ENCODE measurements at places on chromosomes 5 and 9.
A peak's percentile ranks its signal among the peaks of the same experiment; 100 is the strongest.

- no peak for DNase-seq
Observed at GRCh38 chr9:74973714-74974113, 21.0 kb upstream of the C9orf40 start.

DNA sequence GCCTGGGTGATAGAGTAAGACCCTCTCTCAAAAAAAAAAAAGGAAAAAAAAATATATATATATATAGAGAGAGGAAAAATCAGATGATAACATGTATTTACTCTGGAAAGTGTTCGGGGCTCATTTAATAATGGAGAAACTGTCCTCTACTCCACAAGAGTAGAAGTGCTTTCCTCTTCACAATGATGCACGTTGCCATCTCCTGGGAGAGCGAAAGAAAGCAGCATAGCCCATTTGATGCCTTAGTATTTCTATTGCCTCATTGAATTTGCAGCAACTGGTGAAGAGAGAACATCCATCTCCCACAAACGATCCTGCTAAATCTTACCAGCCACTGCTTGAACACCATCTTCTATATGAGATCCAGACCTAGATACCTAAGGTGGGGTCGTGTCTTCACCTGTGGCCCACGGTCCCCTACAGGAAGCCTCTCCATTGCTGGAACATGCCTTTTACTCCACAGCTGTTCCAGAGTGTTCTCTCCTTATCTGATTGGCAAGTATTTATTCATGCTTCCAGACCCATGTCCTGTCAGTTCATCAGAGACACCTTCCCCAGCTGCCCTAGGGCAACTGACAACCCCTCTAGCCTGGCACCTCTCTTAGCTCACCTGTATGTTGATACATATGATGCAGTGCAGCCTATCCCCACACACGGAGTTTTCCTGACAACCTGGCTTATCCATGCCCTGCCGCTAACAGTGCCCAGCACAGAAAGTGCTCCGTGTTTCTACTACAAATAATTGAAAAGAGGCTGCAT, 115.3 kb downstream of the MARCHF11 start:
- DNase-seq = no peak

DNA sequence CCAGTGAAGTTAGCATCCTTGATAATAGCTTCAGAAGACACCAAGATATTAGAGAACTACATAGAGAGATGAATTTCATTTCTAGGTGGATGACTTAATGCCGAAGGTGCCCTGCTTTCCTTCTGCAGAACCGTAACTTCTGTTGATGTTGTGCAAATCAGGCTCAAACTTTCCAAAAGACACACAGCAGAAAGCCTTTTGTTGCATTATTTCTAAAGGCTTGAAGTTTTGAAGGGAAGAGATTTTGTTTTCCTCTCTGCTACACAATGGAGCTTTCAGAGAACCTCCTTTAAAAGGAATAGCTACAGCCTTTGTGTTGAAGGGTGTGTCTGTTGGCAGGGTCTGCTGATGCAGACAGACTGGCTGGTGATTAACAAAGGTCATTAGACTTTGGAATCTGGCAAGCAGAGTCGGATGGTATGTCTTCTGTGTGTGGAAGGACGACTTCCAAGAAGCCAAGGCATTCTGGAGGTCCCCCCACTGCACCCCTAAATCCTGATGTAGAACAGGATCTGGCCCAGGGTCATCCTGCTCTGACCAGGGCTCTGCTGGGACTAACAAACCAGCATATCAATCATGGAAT, 57.8 kb downstream of the ZNF462 start:
- no peak for DNase-seq

DNA sequence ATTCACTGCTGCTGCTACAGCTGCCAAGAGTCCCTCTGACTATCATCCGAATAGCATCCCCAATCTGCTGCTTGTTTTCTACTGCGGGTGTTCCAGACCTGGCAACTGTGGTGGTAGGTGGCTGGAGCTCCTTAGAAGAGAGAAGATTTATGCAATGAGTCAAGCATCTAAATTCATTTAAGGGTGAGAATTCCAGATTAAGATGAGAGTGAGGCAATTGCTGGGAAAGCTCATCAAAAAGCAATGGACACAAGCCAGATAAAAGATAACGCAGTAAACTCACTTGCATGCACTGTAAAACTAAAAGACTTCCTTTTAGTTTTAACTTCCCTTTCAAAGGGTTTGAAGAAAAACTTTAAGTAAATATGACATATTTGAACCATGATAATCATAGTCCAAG, 3.9 kb downstream of the PLK2 start:
- no peak for DNase-seq

DNA sequence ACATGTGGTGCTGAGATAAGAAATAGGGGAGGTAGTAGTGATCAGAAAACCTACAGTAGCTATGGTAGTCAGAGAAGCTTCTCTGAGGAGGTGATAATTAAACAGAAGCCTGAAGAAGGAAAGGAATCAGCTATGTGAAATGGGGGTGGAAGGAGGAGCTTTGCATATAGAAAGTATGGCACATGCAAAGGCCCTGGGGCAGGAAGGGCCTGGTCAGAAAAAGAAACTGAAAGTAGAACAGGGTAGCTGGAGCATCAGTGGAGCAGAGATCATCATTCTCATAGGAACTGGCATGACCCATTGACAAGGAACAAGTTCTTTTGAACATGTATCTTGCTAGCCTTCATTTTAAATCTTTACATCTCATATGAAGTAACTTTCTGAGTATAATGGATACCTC, 80.7 kb upstream of the ADRA1B start:
- DNase-seq = no peak

DNA sequence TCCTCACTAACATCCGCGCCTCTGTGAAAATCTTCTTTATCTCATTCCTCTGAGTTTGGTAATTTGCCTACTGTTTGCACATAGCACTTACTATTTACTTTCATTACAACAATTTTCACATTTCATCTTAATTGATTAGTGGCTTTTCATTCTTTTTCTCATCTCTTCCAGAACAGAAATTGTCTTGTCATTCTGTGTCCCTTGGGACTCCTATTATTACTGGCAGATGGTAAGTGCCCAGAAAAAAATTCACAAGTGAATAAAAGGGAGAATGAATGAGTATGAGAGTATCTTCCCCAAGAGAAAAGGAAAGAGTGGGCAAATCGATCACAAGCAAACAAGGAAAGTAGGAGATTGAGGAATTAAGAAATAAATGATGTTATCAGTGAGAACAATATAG, 876.1 kb downstream of the TLE4 start:
- DNase-seq = no peak

DNA sequence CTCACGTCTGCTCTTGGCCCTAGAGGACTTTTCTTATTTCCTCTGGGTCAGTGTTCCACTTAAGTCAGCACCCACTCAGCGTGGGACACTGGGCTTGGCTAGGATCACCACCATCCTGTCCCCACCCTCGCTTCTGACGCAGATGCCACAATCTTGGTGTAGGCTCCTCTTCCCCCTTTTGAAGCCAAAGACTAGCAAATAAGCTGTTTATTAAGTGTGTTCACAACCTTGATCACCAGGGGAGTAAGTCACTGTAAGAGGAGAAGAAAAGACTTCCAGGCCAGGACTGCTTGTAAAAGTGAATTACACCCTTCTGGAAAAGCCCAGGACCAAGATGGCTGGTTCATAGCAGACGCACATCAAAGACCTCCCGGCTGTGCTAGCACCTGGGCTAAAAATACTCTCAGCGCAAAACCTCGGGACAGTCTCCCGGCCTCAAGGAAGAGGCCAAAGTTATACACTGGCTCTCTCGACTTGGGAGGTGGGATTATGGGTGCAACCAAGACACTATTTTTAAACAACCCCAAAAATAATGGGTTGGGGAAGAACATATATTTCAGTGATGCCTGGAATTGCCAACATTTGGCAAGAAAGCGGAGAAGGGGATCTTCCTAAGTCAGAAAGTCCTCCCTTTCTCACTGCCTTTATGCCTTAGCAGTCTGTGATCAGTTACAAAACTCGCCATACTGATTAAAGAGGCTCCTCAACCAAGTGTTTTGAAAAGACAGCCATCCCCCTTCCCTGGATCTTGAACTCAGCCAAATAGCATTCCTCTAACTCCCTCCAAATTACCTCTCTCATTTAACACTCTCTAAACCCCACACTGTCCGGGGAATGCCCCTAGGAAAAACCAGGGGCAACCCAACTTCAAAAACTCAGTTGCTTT, 69.4 kb downstream of the RAPGEF1 start:
- no peak for DNase-seq

DNA sequence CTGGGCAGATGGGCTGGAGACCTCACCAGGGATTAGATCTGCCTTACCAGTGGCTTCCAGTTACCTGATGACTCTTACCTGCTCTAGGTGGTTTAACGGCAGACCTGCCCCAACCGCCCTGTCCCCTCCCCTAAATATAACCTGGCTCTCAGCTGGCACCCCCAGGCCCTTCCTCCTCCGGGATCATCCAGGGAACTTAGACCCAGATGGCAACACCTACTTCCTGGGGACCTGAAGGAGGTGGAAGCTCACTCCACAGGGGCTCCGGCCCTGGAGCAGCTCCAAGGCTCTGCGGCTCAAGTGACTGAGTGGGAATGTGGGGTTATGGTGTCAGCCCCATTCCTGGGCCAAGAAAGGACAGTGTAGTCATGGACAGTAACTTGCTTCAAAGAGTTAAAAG, 130.4 kb downstream of the OLFM1 start:
- DNase-seq = no peak

- peak; percentile 36 for DNase-seq
Observed at GRCh38 chr9:81594415-81594814, 94.9 kb downstream of the TLE1 start.

GRCh38 chr9:8486095-8486494, 686.5 kb upstream of the DMAC1 start:
- DNase-seq = peak; percentile 1

- DNase-seq = no peak
Observed at GRCh38 chr5:62489471-62489870, 76.9 kb downstream of the IPO11 start.

GRCh38 chr5:55324006-55324405, 16.2 kb downstream of the MTREX start:
- DNase-seq = no peak

DNA sequence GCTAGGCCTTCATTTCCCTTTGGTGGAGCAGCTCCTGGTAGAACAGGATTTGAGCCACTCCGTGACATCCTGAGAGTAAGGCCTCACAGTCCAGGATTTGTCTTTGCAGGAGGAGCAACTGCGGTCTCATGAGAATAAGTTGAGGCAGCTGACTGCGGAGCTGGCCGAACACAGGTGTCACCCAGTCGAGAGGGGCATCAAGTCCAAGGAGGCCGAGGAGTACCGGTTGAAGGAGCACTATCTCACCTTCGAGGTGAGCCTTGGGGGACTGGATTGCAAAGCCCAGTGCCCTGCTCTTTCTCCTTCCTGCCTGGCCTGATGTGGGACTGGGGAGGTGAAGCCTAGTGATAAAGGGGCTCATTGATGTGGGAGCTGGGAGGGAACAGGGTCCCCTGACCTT, 44.3 kb downstream of the PSD2 start:
- DNase-seq = no peak

- peak; percentile 51 for DNase-seq
Observed at GRCh38 chr5:38551030-38552017, 5.1 kb downstream of the LIFR start.

DNA sequence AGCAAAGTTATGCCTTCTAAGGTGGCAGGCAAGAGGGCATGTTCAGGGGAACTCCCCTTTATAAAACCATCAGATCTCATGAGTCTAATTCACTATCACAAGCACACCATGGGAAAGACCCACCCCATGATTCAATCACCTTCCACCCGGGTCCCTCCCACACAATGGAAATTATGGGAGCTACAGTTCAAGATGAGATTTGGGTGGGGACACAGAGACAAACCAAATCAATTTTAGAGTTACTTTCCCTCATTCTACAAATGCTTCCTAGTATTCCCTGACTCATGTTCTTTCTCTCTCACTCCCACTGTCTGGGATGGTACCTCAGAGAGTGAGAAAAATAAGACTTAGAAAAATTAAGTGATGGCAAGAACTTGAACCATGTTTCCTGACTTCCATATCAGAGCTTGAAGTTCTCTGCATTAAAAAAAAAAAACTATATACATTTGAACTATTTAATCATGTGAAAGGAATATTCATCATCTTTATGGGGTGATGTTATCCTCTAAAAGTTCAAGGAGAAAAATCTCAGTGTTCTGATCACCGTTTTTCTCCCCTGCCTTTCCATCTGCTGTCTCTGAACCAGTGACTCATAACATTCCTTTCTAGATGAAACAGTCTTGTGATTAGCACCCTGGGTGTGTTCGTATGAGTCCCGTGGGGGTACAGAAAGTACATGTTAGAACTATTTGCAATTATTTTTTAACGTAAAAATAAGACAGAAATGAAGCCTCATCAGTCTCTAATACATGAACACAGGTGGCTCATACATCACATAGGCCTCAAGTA, 282.9 kb downstream of the SLF1 start:
- DNase-seq = no peak

- DNase-seq = no peak
Observed at GRCh38 chr9:87213948-87214347, 266.6 kb upstream of the GAS1 start.

DNA sequence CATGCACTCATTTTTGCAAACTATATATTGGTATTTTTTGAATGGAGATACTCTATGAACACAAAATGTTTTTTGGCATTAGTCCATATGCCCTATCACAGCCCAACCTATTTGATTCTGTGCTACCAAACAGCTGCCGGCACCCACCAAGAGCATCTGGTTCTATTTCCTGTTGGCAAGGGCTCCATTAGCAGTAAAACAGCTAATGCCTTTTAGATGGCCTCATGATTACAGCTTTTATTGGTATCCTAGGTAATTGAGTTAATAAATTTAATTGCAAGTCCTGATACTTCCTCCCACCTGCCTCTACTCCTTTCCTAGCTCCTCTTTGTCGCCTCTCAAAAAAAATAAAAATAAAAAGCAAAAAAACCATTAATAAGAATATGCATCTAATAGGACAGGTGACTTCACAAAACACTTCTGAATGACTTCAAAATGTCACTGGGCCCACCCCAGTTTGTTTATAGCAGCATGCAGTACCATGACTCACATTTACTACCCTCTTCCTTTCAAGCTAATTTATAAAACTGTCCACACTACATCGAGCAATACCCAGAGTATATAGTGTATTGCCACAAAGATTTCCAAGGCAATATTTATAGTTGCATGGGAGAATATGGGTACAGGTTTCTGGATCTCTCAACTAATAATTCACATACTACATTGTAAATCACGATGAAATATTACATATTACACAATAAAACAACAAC, 620.4 kb downstream of the SLCO4C1 start:
- DNase-seq = no peak

DNA sequence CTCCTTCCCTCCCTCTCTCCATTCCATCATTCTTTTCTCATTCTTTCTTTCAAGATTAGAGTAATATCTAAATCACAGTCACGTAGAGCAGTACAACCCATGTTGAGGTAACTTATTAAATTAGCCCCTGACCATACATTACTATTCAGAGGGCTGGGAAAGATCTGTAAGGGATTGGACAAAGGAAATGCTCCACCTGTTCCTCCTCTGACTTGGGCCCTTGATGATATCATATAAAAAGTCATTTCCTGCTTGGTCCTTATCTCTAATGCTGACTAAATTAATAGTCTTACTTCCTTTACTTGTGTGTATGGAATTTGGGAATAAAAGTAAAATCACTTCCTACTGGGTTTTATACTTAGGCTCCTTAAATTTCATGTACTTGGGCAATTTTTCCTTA, 40.8 kb downstream of the SNX18 start:
- no peak for DNase-seq

Measured in Kasumi-1 (cell line).